ENCODE measurements at places on chromosomes 3 and 15.

GRCh38 chr15:51285399-51285798, 53.0 kb downstream of the CYP19A1 start:
- no peak for DNase-seq

DNA sequence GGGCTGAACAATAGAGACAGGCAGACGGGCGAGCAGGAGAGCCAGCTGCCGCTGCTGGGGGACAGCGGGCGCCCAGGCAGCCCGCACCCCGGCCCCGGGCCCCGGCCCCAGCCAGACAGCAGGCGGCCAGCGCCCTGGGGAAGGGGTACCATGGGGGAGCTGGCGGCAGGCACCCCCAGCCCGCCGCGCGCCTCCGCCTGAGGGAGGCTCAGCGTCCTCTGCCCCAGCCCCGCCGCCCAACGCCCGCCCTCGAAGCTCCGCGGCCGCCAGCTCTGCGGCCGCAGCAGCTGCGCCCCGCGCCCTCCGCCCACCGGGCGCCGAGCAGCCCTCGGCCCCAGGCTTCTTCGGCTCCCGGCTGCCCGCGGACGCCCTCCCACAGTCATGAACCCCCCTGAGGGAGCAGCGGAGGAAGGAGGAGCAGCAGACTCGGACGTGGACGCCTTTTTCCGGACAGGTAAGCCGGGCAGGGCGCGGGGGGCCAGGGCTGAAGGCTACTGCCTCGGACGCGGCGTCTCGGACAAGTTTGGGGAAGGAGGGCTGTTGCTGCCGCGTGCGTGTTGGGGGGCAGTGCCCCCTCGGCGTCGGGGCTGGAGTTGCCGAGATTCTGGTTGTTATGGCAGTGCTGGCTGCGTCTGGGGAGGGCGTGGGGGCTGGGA, 41.6 kb upstream of the ROPN1 start:
- DNase-seq = peak; percentile 82

GRCh38 chr15:75732177-75732808, 19.6 kb upstream of the CSPG4 start:
- DNase-seq = no peak

- DNase-seq = no peak
Measured at GRCh38 chr3:29538610-29538958, 257.7 kb downstream of the RBMS3 start.

DNA sequence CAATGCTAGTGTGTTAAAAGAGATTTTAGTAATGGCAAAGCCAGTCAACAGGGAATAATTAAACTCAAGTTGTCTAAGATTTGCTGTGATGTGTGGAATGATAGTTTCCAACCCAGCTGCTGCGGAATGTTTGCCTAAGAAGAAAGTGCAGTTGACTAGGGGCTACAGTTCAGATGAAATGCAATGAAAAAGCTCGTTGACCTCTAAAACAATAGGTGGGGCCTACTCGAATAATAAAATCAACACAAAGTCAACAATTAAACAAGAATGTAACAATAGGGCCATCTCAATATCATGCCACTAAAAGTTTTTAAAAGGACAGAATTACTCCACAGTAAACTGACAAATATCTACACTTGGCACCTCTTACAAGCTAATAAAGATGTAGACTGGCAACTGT, 484.2 kb downstream of the MECOM start:
- DNase-seq = no peak

- no peak for DNase-seq
Measured at GRCh38 chr3:152176998-152177397, 91.7 kb upstream of the MBNL1 start.

DNA sequence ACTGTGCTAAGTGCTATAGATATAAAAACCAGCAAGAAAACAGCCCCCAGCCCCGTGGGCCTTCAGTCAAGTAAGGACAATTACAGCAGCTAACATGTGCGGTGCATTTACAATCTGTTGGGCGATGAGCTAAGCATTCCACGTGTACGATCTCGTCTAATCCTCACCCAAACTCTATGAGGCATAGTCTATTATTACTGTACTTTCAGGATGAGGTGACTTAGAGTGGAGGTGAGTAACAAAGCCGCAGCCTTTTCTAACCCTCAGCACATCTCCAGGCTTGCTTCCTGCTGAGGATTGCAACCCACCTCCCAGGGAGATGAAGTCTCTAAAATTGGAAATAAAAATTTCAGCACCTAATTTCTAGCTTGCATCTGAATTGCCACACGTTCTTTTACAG, 53.2 kb upstream of the MCF2L2 start:
- DNase-seq = no peak

- no peak for DNase-seq
Measured at GRCh38 chr3:32392536-32393302, 1.1 kb downstream of the CMTM7 start.

GRCh38 chr3:126959921-126960603, 22.9 kb upstream of the PLXNA1 start:
- DNase-seq = no peak

DNA sequence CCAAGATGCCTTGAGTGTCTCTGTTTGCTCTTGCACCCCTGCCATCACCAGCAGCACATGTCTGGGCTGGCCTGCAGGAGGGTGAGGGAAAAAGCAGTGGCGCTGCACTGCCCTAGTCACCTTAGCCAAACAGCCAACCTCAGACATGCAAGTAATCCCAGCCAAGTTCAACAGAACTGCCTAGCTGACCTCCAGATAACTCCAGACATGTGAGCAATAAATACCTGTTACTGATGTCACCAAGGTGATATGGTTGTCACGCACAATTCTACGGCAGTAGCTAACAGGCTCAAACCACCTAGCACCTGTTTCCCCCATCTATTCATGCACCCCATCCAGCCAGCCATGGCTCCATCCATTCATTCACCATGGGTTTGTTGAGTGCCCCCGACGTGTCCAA, 99.9 kb downstream of the SRGAP3 start:
- no peak for DNase-seq

Data from right kidney (tissue), 9 donors.